ENCODE measurements at places on chromosomes 13 and 19.

DNA sequence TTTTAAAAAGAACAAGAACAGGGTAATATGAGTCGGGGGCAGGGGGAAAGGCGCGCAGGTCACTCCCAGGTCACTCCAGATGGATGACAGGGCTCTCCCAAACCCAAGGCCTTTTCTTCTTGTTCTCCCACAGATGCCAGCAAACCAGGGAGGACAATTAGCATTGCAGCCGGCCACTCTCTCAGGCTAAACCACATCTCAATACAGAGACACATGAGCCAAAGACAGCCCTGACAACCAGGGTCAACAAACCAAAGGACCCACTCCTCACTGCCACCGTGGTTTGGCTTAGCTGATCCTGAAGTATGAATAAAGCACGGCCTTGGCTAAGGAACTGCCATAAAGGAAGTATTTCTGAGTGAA, 47.3 kb downstream of the LATS2 start:
- no peak for DNase-seq

DNA sequence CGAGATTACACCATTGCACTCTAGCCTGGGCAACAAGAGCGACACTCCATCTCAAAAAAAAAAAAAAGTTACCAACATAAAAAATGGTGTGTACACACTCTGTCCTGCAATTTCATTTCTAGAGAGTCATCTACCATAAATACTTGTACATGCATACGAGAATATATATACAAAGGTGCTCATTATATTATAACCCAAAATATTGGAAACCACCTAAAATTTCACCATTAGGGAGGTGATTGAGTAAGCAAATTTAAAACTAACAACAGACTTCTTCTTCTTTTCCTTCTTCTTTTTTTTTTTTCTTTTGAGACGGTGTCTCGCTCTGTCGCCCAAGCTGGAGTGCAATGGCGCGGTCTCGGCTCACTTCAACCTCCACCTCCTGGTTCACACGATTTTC, 7.4 kb upstream of the C5AR1 start:
- no peak for DNase-seq

DNA sequence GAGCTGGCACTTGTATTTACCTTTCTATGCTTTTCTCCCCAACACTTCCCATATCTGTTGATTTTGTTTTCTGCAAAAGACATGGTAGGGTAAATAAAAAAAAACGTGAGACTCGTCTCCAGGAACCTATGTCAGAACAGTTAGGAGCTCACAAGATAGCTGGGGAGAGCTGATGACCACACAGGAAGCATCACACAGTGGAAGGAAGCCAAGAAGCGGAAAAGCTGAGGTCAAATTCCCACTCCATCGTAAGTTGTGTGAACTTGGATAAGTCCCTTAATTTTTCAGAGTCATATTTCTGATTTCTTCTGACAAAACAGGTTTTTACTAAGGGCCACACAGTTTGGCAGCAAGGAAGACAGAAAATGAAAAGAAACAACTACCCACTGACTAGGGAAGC, 199.6 kb downstream of the KLF5 start:
- no peak for DNase-seq

GRCh38 chr13:94709001-94709834, 3.1 kb downstream of the SOX21 start:
- no peak for DNase-seq

- peak; percentile 2 for DNase-seq
Measured at GRCh38 chr19:21586311-21587116, 81.1 kb downstream of the ZNF429 start.

DNA sequence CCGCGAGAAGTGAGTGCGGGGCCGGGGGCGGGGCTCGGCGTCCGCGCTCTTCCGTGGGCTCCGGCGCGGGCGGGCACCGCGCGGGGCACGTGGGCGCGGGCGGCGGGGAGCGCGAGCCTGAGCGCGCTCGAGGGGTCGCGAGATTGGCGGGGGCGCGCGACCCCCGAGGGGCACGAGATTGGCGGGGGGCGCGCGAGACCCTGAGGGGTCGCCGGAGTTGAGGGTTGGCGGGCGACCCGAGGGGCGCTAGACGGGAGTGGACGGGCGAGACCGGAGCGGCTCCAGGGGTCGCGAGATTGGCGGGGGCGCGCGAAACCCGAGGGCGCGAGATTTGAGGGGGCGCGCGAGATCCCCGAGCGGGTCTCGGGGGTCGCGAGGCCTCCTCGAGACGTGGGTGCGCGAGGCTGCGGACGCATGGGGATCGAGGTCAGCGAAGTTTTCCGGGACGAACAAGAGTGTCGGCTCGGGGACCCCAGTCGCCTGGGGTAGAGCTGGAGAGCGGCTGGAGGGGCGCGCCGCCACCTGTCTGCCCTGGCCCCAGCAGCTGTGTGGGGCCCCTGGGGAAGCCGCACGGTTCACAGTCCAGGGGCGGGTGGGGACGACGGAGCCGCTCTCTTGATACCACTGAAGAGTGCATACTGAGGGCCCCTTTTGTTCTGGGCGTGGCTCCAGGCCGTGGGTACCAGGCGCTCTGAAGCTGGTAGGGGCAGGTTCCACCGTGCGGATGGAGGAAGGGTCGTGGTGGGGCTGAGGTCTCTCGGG, 682 bp downstream of the SSBP4 start:
- DNase-seq, result no peak

- DNase-seq, result no peak
Measured at GRCh38 chr13:46736541-46737310, 60.2 kb downstream of the ESD start.

DNA sequence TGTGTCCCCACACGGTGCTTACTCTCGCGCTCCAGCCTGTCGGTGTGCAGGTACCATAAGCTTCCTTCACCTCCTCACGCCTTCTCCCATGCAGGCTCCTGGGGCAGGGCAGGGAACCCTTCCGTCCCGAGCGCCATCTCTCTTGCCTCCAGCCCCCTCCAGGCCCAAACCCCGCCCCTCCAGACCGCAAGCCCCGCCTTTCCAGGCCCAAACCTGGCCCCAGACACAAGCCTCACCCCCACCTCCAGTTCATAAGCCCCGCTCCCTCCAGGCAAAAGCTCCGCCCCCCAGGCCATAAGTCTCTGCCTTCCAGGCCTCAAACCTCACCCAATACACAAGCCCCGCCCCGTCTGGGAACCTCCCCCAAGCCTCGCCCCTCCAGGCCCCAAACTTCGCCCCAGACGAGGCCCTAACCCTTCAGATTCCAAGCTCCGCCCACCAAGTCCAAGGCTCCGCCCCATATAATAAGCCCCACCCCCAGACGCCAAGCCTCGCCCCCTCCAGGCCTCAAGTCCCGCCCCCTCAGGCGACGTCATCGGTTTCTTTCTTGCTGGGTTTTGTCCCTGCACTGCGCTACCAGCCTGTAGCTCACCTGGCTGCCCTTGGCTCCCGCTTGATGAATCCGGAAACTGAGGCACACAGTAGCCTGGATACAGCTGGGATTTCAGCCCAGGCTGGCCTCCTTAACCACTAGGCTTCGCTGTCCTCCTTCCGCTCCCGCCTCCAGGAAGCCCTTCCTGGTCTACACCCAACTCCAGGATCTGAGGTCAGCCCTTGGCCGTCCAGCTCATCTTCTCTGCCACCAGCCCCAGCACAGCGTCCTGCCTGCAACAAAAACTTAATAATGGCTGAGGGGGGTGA, 16.1 kb downstream of the MKNK2 start:
- DNase-seq, result no peak

DNA sequence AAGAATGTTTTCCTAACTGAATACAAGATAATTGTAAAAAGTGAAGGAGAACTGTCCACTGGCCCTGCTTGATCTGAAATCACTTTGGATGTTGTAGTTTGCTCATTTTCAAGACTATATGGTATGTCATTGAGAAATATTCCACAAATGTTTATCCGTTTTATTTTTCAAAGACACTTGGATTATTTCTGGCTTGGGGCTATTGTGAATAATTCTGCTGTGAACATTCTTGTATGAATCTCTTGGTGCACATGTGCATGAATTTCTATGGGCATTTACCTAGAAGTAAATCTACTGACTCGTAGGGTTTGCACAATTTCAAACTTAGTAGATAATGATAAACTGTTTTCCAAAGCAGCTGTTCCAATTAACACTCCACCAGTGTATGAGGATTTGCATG, 8.6 kb downstream of the RXFP2 start:
- no peak for DNase-seq

DNA sequence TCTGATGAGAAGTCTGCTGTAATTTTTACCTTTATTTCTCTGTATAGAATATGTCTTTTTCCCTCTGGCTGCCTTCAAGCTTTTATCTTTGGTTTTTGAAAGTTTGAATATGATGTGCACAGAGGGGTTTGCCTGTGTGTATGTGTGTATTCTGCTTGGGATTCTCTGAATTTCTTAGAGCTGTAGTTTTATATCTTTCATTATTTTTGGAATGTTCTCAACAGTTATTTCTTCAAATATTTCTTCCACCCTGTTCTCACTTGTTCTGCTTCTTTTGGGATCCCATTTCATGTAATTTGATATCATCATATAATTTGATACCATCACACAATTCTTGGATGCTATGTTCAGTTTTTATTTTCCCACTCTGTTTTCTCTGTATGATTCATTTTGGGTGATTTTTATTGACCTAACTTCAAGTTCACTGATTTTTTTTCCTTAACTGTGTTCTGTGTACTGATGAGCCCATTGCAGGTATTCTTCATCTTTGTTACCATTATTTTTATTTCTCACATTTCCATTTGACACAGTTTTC, 7.5 kb downstream of the COG3 start:
- no peak for DNase-seq

GRCh38 chr13:40428354-40428753, 238.1 kb downstream of the FOXO1 start:
- no peak for DNase-seq

DNA sequence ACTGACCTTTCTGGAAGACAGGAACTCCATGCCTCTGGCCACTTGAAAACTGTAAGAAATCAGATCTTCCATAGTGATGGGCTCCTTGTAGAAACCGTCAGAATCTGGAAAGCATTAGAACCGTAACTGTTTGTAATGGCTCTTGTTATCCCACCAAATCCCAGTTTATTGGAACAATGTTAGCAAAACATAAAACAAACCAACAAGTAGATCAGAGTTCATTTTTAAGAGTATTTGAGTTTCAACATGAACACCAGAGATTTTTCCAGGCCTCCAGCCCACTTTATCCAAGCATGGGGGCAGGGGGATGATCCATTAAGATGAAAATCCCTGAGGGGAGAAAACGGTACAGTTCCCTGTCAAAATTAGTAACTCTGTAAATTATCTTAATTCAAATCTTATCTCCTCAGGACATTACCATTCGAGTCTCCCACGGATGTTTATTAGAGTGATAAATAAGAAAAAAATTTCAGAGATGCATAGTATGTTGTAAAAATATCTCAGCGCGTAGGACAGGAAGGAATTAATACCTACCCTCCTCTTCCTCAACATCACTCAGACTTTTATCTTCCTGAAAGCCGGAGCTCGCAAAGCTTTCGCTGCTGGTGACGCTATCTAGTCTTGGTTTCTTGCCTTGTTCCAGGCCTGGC, 172.5 kb downstream of the FLT1 start:
- no peak for DNase-seq

DNA sequence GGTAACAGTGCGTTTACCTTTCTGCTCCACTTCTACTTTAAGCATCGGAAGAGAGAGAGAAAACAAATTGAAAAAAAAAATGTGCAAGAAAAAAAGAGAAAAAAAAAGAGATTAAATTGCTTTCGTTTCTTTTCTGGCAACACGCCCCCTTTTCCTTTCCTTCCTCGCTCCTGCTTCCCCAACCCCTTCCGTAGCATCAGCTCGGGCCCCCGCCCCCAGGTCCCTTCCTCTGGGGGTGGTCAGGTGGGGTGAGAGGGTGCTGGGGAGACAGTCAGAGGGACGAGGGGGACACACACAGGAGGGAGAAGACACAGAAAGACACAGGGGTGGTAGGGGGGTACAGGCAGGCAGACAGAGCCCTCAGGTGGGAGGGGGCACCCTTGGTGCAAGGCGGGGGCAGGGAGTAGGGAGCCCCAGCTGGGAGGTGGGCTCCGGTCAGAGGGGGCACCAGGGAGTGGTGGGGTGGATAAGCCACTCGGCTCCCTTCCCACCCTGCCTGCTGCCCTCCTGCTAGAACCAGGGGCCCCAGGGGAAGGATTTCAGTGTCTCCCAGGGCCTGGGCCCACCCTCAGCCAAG, 30.7 kb upstream of the ASF1B start:
- no peak for DNase-seq

DNA sequence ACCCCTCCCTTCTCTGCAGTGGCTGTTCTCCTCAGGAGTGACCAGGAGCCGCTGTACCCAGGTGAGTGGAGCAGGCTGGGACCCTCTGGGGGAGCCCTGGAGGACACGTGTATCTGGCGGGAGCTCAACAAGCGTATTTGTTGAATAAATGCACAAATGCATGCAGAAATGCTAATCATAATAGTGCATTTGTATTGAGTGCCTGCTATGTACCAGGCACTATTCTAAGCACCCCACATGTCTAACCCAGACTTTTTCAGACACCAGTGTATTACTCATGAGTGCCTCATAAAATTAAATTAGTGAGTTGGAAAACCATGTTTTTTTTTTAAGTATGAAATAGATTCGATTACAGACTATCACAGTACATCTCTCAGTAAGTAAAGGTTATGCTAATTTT, 7.9 kb downstream of the HPN start:
- no peak for DNase-seq

DNA sequence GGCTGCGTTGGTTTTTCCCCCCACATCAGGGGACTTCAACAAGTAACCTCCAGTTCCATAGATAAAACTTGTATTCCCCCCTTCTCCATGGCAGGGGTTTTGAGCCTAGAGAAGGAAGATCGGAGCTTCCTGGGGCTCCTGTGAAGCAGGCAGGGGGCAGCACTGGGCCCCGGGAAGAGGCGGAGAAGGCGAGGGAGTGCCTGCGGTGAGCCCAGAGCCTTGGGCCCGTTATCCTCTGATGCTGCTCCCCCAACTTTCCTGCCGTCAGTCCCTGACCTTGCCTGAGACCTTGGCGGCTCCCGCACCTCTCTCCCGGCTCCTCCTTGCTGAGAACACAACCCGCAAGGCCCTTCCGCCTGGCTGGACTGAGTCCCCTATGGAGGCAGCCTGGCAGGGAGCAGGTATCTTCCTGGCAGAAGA, 2.5 kb downstream of the LIPE start:
- DNase-seq, result no peak

- DNase-seq, result no peak
Measured at GRCh38 chr19:39834287-39834841, 402 bp upstream of the DYRK1B start.

DNA sequence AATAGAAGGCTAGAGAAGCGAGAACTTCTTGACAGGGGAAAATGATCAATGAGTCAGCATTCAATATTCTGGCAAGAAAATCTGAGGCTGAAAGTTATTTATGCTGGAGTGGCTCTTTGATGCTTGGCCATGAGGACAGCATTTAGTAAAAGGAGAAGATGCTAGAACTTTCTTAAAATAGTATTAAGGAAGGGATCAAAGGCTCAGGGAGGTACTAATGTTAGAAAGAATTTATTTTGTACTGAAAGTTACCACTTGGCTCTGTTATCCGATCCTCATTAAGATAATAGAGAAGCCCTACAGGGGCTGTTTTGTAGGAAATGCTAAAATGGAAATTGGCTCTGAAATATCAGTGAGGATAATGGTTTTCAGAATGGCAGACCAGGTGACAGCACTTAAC, 1774.6 kb upstream of the PCDH20 start:
- no peak for DNase-seq

Measured in anterior cingulate cortex (tissue), 58 donors.